ENCODE measurements at places on chromosomes 3 and 15. TPM values are rescaled to one million over a fixed set of nuclear protein-coding genes. Genes with fewer than 3 reads are reported as not detected.

The PCSK6 gene
- total RNA-seq, result 1.2 TPM

The ZNF662 gene
- total RNA-seq, result 1.1 TPM

The CNTN3 gene
- 0.97 TPM for total RNA-seq

The ATP6V1A gene
- total RNA-seq, result 123 TPM

The KNL1 gene
- 14.2 TPM for total RNA-seq

The ZNF502 gene
- 5.9 TPM for total RNA-seq

The P2RY14 gene
- total RNA-seq, result not detected

The HRG gene
- total RNA-seq, result not detected

The DZIP1L gene
- 25.2 TPM for total RNA-seq

The ANKRD34C gene
- not detected for total RNA-seq

The CLDN18 gene
- total RNA-seq, result not detected

The DUOXA1 gene
- total RNA-seq, result not detected

The CPN2 gene
- total RNA-seq, result not detected

The TMED3 gene
- 134 TPM for total RNA-seq

The SCN11A gene
- not detected for total RNA-seq

The SAMD7 gene
- total RNA-seq, result not detected

The GOLGA6D gene
- not detected for total RNA-seq

The PYGO1 gene
- 10.4 TPM for total RNA-seq

The GABRR3 gene
- not detected for total RNA-seq

The GPR62 gene
- 0.05 TPM for total RNA-seq

The GOLGA6B gene
- not detected for total RNA-seq

The TMEM115 gene
- total RNA-seq, result 41.9 TPM

The ARID3B gene
- total RNA-seq, result 3.2 TPM

The RPL22L1 gene
- 80.9 TPM for total RNA-seq

The CHRM5 gene
- not detected for total RNA-seq

The RASL12 gene
- total RNA-seq, result not detected

The TGM5 gene
- not detected for total RNA-seq

Data from smooth muscle cell of the umbilical artery (primary cell).